ENCODE measurements at places on chromosomes 4 and X. TPM values are rescaled to one million over a fixed set of nuclear protein-coding genes. Genes with fewer than 3 reads are reported as not detected.

- peaks cover 16% of the 10 kb centered on the region for H3K4me1 ChIP-seq
- no peak for DNase-seq
- H3K27me3 ChIP-seq, result peaks cover 4% of the 10 kb centered on the region
- no peak overlapping the region for H3K27ac ChIP-seq
Measured at GRCh38 chr4:106767991-106768390, 268.1 kb downstream of the DKK2 start.

- H3K27me3 ChIP-seq, result peaks cover 4% of the 10 kb centered on the region
- no peak for DNase-seq
- no peaks in the 10 kb centered on the region for H3K4me1 ChIP-seq
- no peak overlapping the region for H3K27ac ChIP-seq
Measured at GRCh38 chrX:1521459-1521956, 15.5 kb downstream of the P2RY8 start.

SASH3 gene
- not detected for total RNA-seq

DNA sequence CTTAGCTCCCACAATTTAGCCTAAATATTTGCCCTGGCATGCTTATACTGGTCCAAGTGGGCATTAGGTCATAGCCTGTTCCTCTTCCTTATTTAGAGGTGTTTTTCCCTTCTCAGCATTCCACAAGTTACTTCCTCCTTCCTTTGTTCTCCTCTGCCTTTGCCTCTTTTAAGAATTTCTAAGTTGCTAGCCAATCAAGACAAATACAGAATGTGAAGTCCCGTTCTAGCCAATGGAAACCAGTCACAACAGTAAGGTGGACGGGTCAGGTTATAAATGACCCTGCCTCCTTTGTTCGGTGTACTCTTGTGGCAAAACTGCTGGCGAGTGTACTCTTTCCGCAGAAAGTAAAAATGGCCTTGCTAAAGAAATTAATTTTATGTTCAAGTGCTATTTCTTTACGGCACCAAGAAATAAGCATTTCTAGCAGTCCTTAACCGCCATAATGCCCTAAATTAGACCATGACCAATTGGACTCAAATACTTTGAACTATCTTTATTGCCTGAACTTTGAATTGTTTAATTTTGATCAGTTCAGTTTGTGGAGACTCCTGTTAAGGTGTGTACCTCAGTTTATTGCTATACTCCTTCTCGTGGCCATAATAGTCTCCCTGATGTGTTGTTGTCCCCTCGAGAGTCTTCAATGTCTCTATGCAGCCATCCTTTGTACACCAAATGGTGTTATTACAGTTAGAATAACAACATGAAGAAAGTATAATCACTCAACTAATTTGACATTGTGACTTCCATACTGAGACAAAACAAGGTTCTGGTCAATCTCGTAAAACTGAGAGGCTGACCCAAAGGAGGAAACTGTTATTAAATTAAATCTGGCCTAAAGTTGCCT, 1.6 kb upstream of the HADH start:
- no peak for DNase-seq
- peaks cover 22% of the 10 kb centered on the region for H3K4me1 ChIP-seq
- no peak overlapping the region for H3K4me3 ChIP-seq

GRIPAP1 gene
- total RNA-seq, result 37.5 TPM

TRIML1 gene
- total RNA-seq, result not detected

- H3K4me1 ChIP-seq, result peaks cover 15% of the 10 kb centered on the region
- H3K4me3 ChIP-seq, result no peak overlapping the region
- H3K36me3 ChIP-seq, result no peaks in the 10 kb centered on the region
- no peak for DNase-seq
Measured at GRCh38 chrX:44400588-44400987, 57.1 kb upstream of the EFHC2 start.

ATP8A1 gene
- 0.25 TPM for total RNA-seq

DNA sequence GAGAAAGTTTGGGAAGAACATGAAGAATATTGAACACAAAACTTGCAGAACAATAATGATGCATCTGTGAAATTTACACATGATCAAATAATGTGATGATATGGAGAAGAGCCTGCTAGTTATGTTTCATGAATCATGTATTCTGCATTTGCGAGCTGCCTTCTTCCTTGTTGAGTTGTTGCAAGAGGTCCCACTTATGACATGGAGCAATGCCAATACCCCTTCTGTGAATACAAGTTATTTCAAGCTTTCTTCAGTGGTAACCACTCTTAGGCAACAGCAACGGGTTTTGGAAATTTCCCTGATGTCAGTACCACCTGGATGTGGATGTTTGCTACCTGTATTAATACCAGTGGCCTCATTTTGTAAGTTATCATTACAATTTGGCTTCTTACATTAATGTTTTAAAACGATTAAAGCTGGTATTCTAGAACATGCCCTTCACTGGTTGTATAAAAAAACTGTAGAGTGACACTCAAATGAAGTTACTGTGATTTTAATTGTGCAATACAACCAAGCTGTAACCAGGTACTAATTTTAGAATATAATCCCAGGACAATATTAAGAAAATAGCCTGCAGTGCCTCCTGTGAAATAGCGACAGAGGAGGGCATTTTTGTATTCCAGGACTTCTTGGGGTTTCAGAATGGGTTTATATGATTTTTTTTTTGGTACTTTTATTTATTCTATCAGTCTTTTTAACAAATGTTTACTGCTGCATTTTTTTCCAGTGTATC, 25.3 kb downstream of the IQCM start:
- no peaks in the 10 kb centered on the region for H3K36me3 ChIP-seq
- no peak overlapping the region for H3K27ac ChIP-seq
- no peak overlapping the region for H3K4me3 ChIP-seq
- no peak for DNase-seq

PPP1R2C gene
- not detected for total RNA-seq

FGD1 gene
- 21.4 TPM for total RNA-seq

GRCh38 chr4:40492691-40493090, 137.0 kb downstream of the RBM47 start:
- no peak for DNase-seq
- H3K36me3 ChIP-seq, result no peaks in the 10 kb centered on the region
- H3K27me3 ChIP-seq, result peaks cover 30% of the 10 kb centered on the region
- no peaks in the 10 kb centered on the region for H3K4me1 ChIP-seq
- no peak overlapping the region for H3K4me3 ChIP-seq
- H3K27ac ChIP-seq, result no peak overlapping the region

DNA sequence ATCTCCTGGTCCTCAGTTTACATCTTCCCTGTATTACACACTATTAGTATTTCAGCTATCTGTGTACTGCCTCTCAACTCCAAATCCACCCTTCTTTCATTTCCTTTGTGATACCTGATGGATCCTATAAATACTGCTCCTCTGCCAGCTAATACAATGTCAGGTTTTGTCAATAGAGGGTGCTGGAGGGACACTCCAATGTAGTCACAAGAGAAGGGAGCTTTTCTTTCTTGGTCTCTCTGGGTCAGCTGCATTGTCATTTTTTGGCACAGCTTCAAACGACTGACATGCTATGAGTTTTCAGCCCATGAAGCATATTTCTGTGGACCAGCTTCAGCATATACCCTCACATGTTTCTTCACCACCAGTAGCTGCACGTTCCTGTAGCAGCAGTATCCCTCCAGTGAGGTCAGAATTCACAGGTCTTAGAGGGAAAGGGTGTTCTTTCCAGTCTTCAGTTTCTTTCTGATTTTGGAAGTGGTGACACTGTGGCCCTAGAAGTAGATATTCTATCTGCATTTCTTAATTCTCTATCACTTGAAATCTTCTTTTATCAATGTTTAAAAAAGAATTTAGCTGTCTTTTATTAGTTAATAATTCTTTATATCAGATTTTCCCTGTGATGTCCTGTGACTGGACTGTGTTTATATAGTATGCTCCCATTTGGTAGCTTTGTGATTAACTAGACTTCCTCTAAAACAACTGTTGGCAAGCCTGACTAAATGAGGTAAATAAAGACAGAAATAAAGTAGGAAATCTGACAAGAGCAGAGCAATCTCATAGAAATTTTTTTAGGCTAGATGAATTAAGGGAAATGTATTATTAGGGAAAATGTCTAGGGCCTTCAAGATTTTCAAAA, 60.6 kb downstream of the GABRA2 start:
- no peak for DNase-seq
- H3K36me3 ChIP-seq, result no peaks in the 10 kb centered on the region

DLG3 gene
- 13.1 TPM for total RNA-seq
